Frontal cortex (tissue), 4 donors: ENCODE measurements at places on chromosomes 3 and 15. TPM values are rescaled to one million over a fixed set of nuclear protein-coding genes. Genes with fewer than 3 reads are reported as not detected.

Gene IQCH
- total RNA-seq, result 2.9 TPM

Gene CCR9
- 0.41 TPM for total RNA-seq

Gene WDR49
- total RNA-seq, result 10.6 TPM

Gene ULK4
- 17.5 TPM for total RNA-seq

Gene VPS33B
- 15.5 TPM for total RNA-seq

Gene PGBD4
- total RNA-seq, result 4.5 TPM

Gene PRRT3
- 4.1 TPM for total RNA-seq

Gene LIPH
- not detected for total RNA-seq

Gene YEATS2
- total RNA-seq, result 56.7 TPM

Gene ISL2
- total RNA-seq, result not detected

Gene ALDH1A3
- total RNA-seq, result 3.3 TPM

Gene HERC2
- total RNA-seq, result 65.2 TPM

Gene TM4SF18
- 3.7 TPM for total RNA-seq

Gene SSUH2
- 0.41 TPM for total RNA-seq

Gene MESP1
- 2.0 TPM for total RNA-seq

Gene ITIH1
- not detected for total RNA-seq

Gene MKRN3
- total RNA-seq, result 18.3 TPM

Gene ADAMTSL3
- total RNA-seq, result 17.1 TPM

Gene MESP2
- total RNA-seq, result not detected
